ENCODE measurements at places on chromosomes 2 and 18.

DNA sequence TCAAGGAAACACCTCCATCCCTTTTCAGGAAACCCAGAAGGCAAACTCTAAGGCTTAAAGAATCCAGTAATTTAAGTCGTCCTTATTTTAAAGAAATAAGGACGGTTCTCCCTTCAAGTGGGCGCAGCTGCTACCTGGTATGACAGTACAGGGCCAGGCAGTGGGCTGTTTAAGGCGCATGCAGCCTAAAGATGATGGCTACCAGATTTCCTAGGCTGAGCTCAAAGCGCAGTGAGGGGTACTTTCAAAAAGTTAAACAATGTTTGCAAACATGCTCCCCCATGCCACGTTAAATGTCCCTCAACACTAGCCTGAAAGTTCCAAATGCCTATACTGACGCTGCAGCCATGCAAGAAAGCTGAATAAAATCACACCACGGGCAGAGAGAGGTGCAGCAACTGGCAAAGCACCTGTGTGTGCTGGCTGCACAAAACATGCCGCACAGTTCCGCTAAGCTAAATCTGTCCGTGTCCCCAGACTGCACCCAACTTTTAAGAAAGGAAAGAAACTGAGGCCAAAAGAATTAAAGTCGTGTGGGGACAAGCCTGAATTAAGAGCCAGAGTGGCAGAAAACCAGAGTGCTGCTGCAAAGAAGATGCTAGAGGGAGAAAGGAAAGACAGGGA lies 583 bp downstream of the HIBCH start:
- no peak for DNase-seq

GRCh38 chr2:67036444-67036843 lies 360.7 kb upstream of the ETAA1 start:
- DNase-seq: no peak

- DNase-seq: no peak
These were observed 102.3 kb upstream of the NEUROD1 start for GRCh38 chr2:181782660-181783059.

- peak; percentile 62 for DNase-seq
These were observed 259.0 kb downstream of the NBAS start for GRCh38 chr2:15302154-15302553.

DNA sequence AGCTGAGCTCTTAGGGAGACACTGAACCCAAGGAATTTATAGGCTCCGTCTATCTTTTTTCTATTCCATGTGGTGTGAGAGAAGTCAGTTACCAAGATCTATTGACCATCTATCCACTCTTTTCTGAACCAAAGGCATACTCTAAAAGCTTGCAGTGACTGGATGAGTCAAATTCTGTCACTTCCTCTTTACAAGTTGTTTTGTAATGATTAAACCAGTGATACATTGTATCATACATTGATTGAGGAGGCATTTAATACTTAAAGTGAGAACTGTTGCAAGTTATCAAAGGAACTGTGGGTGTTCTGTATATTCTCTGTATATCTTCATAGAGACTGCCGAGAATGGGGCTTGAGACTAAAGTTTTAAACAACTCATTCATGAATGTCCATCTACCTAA lies 188.8 kb downstream of the CAMKMT start:
- no peak for DNase-seq

GRCh38 chr2:115214050-115214449 lies 771.6 kb downstream of the DPP10 start:
- no peak for DNase-seq

DNA sequence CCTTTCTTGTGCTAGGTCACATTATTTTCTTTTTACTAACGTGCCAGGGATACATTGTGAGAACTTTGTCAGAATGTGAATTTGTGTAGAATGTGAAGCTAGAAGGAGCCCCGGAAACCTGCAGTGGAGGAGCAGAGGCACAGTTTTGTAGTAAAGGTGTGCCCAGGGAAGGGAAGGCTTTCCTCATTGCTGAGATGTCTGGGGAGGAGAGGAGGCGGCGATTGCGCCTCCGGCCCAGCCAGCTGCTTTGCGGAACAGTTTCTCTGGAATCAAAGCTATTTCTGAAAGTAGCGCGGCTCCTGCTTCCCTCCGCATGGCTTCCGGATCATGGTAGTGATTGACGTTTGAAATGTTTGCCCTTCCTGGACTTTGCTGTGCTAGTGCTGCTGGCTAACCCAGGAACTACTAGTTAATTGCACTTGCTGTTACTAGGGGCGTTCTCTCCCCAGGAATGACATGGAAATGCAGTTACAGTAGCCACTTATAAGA lies 83.1 kb upstream of the RBM44 start:
- DNase-seq: no peak

DNA sequence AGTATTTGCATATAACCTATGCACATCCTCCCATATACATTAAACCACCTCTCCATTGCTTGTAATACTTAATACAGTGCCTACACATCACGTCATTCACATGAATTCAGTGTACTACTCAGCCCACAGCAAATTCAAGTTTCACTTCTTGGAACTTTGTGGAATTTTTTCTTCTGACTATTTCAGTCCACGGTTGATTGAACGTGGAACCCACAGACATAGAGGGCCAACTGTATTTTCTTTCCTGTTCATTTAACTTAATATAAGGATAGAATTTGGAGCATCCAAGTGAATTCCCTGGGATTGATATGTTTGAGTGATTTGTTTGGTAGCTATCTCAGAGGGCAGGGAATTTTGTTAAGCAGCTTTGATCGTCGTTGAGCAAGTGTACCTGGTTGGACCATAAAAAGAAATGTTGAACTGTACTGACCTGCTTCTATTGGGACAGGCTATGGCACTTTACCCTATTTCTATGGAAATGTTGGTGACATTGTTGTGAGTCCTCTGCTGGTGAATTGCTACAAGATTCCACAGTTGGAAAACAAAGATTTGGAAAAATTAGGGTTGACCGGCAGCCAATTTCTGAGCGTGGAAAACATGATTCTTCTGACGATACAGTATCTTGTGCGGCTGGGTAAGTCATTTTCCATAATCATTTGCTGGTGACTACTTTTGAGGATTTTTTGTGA lies 156.6 kb downstream of the ESCO1 start:
- peak; percentile 8 for DNase-seq

- no peak for DNase-seq
These were observed 28.6 kb upstream of the TMEM87B start for GRCh38 chr2:112026509-112026908.

- no peak for DNase-seq
These were observed 136.1 kb downstream of the EXOC6B start for GRCh38 chr2:72689579-72690195.

DNA sequence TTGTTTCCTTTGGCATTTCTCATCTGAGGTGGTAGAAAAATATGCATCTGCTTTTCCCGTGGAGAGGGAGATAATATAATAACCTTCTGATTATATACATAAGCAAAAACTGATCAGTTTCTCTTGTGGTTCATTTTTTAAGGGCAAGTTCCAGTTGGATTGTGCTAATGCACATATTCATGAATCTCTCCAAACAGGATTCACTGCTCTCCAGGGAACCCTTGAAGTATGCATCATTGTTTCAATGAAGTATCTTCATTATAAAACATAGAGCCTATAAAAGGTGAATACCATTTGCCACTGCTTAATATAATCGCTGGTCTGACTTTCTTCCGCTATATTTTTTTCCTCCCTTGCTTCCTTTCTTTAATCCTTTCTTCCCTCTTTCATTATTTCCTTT lies 384.7 kb downstream of the FIGN start:
- DNase-seq: no peak

GRCh38 chr18:5238371-5238976 lies 41.4 kb upstream of the AKAIN1 start:
- DNase-seq: peak; percentile 33

DNA sequence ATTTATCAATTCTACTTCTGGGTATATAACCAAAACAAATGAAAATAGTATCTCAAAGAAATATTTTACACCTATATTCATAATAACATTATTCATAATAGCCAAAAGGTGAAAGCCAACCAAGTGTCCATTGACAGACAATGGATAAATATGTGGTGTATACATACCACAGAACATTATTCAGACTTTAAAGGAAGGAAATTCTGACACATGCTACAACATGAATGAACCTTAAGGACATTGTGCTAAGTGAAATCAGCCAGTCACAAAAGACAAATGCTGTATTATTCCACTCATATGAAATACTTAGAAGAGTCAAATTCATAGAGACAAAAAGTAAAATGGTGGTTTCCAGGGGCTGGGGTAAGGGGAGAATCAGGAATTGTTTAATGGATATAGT lies 370.5 kb upstream of the CHAC2 start:
- no peak for DNase-seq

GRCh38 chr2:231169488-231169887 lies 28.9 kb upstream of the ARMC9 start:
- DNase-seq: no peak

- DNase-seq: no peak
These were observed 36.6 kb upstream of the CETN1 start for GRCh38 chr18:543447-544078.

DNA sequence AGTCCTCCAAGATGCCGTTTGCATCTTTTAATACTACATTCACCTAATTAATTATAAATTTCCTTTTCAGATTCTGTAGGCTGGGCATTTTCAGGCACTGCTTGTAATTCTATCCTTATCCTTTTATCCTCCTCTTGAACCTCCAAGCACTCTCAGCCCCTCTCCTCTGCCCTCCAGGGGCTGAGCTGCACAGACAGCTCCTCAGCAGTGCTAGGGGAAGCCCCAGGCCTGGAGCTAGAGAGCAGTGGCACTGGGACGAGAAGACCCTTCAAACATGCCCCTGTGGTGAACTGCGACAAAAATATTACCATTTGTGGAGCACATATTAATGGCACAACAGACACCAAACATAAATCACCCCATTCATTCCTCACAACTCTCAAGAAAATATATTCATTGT lies 32.9 kb downstream of the CFAP210 start:
- DNase-seq: no peak

DNA sequence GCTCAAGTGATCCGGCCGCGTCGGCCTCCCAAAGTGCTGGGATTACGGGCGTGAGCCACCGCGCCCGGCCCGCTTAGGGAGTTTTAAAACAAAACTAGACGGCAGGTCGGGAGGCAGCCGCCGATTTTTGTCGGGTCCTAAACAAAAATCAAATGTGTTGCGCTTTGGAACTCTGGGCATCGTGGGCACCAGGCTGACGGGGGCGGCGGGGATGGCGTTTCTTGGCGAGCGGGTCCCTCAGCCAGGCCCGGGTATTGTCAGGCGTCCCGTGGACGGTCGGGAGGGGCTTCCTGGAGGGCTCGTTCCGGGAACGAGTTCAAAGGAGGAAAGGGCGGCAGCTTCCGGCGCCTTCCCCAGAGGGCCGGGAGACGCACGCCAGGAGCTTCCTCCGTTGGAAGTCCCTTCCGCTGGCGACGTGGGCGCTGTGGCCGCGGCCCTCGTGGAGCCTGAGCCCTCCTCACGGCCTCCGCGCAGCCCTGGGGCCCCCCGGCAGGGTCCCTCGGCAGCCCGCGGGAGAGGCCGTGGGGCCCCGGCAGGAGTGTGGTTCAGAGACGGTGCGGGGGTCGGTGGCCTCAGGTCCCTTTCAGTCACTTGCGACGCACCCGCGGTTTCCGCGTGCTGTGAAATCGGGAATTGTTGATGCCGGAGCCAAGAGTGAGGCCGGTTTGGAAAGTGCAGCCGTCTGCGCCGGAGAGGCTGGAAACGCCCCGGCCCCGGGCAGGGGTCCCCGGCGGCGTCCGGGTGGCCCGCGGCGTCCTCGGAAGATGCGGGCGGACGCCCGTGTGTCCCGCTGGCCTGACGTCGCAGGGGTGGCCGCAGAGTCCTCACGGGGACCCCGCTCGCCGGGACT lies 59.3 kb downstream of the EMILIN2 start:
- DNase-seq: peak; percentile 78

GRCh38 chr2:229273723-229274338 lies 2.7 kb upstream of the PID1 start:
- DNase-seq: peak; percentile 79

GRCh38 chr2:152505495-152505906 lies 170.5 kb downstream of the FMNL2 start:
- no peak for DNase-seq

GRCh38 chr2:150271952-150272802 lies 215.3 kb downstream of the RND3 start:
- DNase-seq: peak; percentile 64

DNA sequence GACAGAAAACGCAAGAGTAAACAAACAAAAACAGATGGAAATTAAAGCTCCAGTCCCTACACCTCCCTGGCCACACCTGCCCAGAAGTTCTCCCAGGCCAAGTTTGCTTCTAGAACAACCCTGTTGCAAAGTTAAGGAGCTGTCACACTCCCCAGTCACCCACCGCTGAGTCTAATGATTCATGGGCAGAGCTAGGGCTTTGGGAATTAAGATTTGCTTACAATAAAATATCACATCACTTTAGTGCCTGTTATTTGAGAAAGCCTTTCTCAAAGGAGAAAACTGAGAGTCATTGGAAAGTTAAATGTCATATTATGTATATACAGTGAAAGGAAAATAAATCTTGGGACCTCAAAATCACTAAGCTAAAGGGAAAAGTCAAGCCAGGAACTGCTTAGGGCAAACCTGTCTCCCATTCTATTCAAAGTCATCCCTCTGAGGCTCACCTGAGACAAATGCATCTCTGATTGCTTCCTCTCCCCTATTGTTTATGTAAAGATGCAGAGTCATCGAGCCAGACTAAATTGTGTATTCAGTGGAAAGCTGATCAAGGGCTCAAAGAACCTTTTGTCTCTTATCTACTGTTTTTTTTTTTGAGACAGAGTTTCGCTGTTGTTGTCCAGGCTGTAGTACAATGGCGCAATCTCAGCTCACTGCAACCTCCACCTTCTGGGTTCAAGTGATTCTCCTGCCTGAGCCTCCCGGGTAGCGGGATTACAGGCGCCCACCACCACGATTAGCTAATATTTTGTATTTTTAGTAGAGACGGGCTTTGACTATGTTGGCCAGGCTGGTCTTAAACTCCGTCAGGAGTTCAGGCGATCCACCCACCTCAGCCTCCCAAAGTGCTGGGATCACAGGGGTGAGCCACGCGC lies 2.8 kb downstream of the CRYGB start:
- no peak for DNase-seq

GRCh38 chr2:25361261-25362048 lies 19.7 kb upstream of the DNMT3A start:
- no peak for DNase-seq

- DNase-seq: no peak
These were observed 93.9 kb downstream of the INHBB start for GRCh38 chr2:120439637-120440384.

DNA sequence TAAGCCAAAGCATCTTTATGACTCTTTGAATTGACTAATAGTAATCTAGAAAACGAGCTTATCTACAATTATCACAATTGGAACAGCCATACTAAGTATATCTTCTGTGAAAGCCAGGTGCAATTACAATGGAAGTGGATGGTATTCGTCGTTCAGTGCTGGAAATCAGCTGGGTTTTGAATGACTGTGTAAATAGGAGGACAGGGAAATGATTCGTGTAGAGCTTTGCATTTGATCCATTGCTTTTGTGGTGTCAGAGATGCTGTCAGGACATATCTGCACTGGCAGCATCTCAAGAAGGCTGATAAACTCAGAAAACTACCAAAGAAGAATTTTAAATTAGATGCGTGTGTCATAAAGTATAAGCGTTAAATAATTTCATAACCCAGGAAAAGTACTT lies 187.1 kb downstream of the ZNF407 start:
- DNase-seq: no peak

DNA sequence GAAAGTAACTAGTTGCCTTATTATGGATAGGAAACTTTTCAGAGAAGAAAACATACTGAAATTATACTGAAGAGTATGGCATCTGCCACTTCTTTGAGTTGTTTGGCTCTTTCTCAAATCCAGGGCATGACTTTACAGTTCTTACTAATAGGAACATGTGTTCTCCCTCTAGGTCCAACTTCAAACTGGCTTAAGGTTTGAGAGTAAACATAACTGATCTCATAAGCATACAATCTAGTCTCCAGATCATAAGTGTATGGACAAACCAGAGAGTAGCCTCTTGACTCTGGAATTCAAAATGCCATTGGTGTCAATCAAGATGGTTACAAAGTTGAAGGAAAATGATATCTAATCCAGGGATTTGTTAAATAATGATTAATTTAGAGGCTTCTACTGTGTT lies 101.5 kb downstream of the NYAP2 start:
- DNase-seq: no peak
